ENCODE measurements at places on chromosomes 4 and X. TPM values are rescaled to one million over a fixed set of nuclear protein-coding genes. Genes with fewer than 3 reads are reported as not detected.

SPANXA1 gene
- not detected for total RNA-seq

DNA sequence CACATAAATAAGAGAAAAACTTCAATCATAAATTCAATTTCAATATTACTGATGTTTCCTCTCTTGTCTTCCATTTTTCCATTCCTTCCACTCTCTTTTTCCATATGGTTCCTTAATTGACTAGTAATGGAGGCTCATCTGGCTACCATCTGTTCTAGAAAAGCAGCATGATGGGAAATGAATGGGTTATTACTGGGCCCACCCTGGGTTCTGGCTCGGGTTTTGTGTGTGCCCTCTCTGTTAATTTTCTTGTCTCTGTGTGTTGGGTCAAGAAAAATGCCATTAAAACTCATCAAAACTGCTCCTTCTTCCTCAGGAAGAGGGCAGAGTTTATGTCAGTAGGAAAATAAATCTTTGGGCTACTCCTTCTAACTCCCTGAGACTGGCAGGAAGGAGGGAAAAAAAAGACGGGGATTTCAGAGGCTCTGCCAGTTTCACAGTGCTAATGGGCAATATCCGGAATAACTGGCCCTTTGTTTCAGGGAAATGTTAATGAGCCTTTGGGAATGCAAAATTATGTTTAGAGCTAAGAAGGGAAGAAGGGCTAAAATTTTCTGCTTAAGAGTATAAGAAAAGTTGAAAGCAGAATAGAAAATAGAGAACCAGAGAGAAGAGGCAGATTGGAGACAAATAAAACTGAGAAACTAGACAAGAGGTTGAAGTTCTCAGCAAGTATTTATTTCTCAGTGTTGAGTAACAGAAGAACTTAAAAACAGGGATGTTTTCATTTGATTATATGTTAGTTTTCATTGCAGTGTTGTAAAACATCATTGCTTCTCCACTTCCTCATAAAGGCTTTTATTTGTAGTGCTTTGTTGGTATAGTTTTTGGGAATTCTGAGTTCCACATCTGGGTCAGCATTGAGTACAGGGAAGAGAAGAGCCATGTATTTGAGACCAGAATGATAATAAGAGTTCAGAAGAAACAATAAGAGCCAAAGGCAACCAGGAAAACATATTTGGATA, 19.7 kb downstream of the GABRB1 start:
- DNase-seq: no peak

- no peak for DNase-seq
Measured at GRCh38 chr4:151431728-151432127, 22.8 kb downstream of the FHIP1A start.

DNA sequence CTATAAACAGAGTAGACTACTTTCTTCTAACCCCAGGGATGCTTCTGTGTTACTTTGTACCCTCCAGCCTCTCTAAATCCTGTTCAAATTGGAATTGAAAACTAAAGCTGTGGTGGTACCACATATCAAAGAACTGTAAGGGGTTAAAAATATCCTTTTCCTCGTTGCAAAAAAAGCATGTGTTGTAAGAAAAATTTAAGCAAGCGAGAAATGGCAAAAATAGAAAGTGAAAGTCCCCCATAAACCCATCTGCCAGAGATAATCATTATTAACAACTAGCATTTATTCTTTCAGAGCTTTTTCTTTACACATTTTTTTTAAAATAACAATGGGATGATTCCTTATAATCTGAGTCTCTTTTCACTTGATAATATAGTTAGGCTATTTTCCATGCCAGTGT, 40.6 kb downstream of the TMEM164 start:
- no peak for DNase-seq

Data from endodermal cell (in vitro differentiated cells).